ENCODE measurements at places on chromosomes 2 and 18.

DNA sequence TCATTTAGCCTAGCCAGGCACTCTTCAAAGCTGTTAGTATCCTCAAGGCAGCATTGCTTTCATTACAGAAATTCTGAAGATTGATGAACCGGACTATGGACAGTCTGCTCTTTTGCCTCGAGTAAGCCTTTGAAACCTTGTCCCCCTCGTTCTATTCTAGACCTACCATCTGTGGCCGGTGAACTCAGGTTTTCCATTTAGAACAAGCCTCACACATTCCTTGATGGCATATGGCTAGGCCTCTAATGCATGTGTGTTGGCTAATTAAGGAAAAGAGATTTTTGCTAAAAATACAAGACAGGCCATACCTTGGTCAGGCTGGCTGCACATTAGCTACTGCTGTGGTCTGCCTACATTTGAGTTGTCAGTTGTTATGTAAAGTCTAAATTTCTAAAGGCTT, 111.8 kb downstream of the CERS6 start:
- DNase-seq = no peak

DNA sequence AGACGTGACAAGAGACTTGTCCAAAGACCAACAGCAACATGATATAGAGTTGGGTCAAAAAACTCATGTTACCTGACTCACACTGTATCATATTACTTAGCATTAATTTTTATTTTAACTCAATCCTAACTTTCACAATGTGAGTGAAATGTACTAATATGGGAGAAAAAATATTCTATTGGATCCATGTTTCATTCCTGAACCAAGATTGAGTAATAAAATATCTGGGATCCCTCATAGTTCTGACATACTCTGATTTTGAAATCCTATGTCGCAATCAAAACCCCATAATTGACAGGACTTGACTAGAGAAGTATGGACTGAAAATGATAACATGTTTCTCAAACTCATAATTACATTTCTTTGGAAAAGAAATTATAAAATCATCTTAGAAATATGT, 190.4 kb downstream of the RIT2 start:
- no peak for DNase-seq

DNA sequence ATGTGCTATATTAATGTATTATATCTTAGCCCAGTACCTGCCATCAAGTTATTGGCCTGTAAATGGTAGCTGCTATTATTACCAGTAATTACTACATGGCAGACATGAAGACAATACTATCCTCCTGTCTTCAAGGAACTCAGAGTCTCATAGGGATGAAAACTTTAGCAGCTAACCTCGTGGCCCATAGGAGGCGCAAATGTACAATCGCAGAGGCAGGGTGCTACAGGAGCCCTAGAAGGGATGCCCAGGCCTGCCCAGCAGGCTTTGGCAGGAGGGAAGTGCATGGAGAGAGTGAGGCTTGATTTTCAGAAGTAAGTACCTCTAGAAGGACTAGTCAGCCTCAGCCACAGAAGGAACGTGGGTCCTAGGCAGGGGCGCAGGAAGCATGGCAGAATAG, 44.7 kb upstream of the KIDINS220 start:
- DNase-seq = peak; percentile 77

GRCh38 chr18:22543769-22544168, 126.1 kb upstream of the CTAGE1 start:
- no peak for DNase-seq

Data from neural progenitor cell (in vitro differentiated cells).